ENCODE measurements at places on chromosomes 13 and 19.

- DNase-seq = no peak
Observed at GRCh38 chr13:93368718-93369117, 142.1 kb downstream of the GPC6 start.

DNA sequence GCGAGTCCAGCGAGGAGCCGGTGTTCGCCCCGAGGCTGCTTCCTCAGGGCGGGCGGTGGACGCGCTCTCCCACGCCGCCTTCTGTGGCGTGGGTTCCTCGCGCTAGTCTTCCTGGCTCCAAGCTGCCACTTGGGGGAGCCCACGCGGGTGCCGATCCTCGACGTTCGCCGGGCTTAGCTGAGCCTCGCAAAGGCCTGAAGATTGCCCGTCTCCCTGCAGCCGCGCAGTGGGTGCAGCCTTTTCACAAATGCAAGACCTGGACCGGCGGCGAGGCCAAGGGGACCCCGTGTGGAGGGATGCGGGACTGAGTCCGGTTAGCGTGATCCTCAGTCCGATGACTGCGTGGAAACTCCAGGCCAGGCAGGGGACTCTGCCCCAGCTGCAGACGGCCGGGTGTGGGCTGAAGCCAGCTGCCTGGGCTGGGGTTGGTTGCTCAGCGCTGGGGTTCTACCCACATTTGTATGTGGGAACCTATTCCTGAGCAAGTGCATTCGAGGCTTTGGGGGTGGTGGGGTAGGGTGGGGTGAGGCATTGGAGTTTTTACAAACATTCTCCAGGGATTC lies 16.6 kb upstream of the LRP3 start:
- DNase-seq = peak; percentile 86

- no peak for DNase-seq
Observed at GRCh38 chr19:18991006-18991405, 42.3 kb downstream of the SUGP2 start.

DNA sequence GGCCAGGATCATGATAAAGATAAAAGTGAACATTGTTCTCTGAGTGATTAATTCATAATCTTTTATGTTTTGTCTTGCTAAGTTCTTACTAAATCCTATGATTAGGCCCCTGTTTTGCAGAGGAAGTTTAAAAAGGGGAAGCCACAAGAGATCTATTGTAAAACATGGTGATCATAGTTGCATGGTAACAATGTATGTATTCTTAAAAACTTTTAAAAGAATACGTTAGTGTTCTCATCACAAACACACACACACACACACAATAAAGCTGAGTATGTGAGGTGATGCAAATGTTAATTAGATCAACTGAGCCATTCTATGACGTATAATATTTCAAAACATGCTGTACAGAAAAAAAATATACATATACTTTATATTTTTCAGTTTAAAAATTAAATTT lies 51.2 kb downstream of the MBD3L2B start:
- no peak for DNase-seq

DNA sequence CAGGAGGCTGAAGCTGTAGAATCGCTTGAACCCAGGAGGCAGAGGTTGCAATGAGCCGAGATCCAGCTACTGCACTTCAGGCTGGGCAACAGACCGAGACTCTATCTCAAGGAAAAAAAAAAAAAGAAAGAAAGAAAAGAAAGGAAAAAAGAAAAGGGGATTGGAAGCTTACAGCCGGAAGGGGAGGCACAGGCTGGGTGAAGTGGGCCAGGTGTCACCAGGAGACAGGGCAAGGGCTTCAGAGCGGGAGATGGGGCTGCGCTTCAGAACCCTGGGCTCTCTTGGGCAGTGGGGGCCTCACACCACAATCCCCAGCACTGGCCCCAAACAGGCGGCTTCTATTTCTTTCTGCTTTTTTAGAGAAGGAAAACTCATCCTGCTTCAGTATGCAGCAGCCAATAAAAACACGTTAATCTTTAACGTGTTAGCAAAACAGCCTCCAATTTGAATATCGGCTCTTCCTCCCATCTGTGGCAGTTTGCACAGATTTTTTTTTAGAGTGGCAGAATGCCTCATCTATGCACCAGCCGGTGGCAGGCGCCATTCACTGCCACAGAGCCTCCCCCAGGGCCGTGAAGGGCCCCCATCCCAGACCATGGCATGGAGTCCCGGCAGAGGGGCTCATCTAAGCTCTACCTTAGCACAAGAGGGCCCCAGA lies 46.6 kb upstream of the C19orf12 start:
- DNase-seq = no peak

DNA sequence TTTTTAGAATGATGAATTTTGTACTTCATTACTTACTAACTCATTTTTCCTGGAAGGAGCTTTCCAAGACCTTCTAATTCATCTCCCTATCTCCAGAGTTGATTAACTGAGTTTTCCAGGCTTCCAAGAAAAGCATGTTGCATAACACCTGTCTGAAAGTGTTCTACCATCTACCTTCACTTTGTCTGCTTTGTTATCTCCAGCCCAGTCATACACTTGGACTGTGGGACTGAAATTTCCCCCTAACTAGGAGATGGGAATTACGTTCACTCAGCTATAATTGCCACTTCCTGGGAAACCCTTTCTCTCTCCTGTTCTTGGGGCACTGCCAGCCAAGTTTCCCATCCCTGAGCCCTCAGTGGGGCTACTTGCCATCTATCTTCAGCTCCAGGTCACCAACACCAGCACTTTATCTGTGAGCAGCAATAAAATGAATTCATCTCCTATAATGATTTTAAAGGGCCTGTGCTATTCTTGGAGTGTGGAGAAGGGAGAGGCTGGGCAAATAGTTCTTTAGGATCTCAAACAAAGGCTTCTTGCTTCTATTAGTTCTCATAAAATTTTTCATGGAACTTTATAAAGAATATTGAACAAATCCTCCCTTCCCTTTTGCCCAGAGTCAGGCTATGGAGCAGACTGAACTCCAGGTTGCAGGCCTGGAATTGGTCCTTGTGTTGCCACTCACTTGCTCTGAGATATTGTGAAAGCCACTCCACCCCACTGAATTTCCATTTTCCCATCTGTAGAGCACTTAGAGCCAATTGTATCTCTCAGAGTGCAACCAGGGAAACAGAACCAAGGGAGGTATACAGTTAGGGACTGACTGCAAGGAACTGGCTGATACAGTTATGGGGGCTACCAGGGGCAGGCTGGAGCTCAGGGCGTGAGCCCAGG lies 17.8 kb upstream of the ATP12A start:
- no peak for DNase-seq

- no peak for DNase-seq
Observed at GRCh38 chr13:44388427-44389059, 14.9 kb downstream of the SERP2 start.
